Left ventricle myocardium superior (tissue), 1 donor: ENCODE measurements at places on chromosomes 5 and 9. TPM values are rescaled to one million over a fixed set of nuclear protein-coding genes. Genes with fewer than 3 reads are reported as not detected.

Gene KIAA0825
- 2.2 TPM for total RNA-seq

Gene CKMT2
- total RNA-seq, result 2,067 TPM

Gene NEK6
- 7.7 TPM for total RNA-seq

Gene PPP3R2
- total RNA-seq, result not detected

Gene PCDHAC2
- total RNA-seq, result 0.10 TPM

Gene KLF4
- total RNA-seq, result 30.5 TPM

Gene SLIT3
- total RNA-seq, result 8.4 TPM

Gene FASTKD3
- total RNA-seq, result 5.6 TPM

Gene TBC1D13
- 19.9 TPM for total RNA-seq

Gene PHF24
- total RNA-seq, result 0.10 TPM

Gene PANK3
- 24.4 TPM for total RNA-seq

Gene PCDHB3
- 0.99 TPM for total RNA-seq

Gene PKD2L2
- total RNA-seq, result 0.55 TPM

Gene FIBCD1
- total RNA-seq, result 0.40 TPM

Gene DRD1
- total RNA-seq, result not detected

Gene GPR21
- 0.72 TPM for total RNA-seq

Gene NR2F1-AS1
- 0.57 TPM for total RNA-seq

Gene IL4
- not detected for total RNA-seq

Gene STARD4
- total RNA-seq, result 3.8 TPM

Gene OTP
- not detected for total RNA-seq

Gene TUT7
- 15.9 TPM for total RNA-seq

Gene PCDHB6
- 0.32 TPM for total RNA-seq

Gene CDO1
- total RNA-seq, result 5.4 TPM

Gene UNC5A
- total RNA-seq, result 0.22 TPM

Gene FGF1
- total RNA-seq, result 43.6 TPM

Gene IFNB1
- total RNA-seq, result not detected

Gene GOLM1
- total RNA-seq, result 4.7 TPM

Gene PRR7
- 0.40 TPM for total RNA-seq

Gene IRX2
- total RNA-seq, result 3.1 TPM

Gene FBP2
- not detected for total RNA-seq

Gene SLC28A3
- 1.2 TPM for total RNA-seq

Gene CYSRT1
- not detected for total RNA-seq

Gene GFPT2
- 15.3 TPM for total RNA-seq

Gene VCAN
- total RNA-seq, result 16.9 TPM

Gene MUSK
- total RNA-seq, result 1.3 TPM

Gene PCDHB13
- total RNA-seq, result 1.7 TPM

Gene CDK7
- 12.9 TPM for total RNA-seq

Gene ZER1
- 58.5 TPM for total RNA-seq

Gene MAT2B
- total RNA-seq, result 62.5 TPM

Gene MYORG
- 5.3 TPM for total RNA-seq

Gene SLC25A48
- total RNA-seq, result 0.40 TPM

Gene SLC34A1
- total RNA-seq, result not detected
